Right cardiac atrium (tissue), 5 donors: ENCODE measurements at places on chromosomes 2 and 18. TPM values are rescaled to one million over a fixed set of nuclear protein-coding genes. Genes with fewer than 3 reads are reported as not detected.

The LHCGR gene
- not detected for total RNA-seq

The ZNF804A gene
- not detected for total RNA-seq

The TMEM163 gene
- 4.9 TPM for total RNA-seq

The TUBB8B gene
- not detected for total RNA-seq

GRCh38 chr2:86142436-86143257 lies 36.6 kb downstream of the PTCD3 start:
- no peak for DNase-seq

GRCh38 chr2:169525434-169525833 lies 15.9 kb downstream of the KLHL41 start:
- no peak for DNase-seq

GRCh38 chr18:22822024-22822423 lies 111.1 kb upstream of the RBBP8 start:
- DNase-seq: no peak

DNA sequence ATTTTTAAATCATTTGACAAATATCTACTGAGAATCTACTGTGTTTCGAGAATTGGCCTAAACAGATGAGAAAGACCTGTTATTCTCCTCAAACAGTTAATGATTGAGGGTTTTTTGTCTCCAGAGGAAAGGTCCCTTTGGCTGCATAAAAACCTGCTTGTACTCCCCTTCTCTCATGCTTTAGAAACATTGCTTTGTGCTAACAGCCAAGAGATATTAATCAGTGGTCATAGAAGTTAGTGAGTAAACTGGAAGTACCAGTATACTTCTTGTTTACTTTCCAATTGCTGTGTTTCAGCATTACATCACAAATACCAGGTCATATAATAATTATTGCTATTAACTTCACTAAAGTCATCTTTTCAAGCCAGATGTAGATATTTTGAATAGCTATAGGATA lies 34.1 kb downstream of the ITGB6 start:
- DNase-seq: no peak

DNA sequence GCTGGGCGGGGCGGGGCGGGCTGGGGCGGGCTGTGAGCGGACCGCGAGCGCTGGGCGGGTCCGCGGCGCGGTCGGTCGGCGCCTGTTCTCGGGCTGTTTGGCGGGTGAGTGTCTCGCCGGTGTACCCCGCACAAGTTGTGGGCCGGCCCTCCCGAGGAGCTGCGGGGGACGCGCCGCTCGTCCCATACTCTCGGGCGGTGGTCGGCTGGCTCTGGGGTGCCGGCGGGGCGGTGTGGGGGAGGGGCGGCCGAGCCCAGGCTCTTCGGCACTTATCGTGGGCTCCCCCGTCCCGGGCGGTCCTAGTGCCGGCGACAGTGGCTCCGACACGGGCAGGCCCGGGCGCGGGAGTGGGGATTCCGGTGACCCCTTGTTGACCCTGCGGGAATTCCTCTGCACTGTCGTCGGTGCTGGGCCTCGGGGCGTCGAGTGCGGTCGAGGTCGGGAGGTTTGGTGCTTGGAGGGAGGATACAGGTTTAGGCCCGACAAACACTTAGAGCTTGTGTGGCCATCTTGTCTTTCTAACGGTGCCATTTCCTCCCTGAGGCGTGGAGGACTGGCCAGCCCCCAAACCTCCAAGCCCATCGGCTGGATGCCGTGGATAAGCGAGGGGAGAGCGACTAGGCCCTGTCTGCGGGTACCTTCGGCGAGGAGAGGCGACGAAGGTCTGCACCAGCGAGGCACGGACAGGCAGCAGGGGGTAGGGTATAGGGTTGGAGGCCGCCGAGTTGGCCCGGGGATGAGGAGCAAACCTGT lies at the start of gene SEPTIN2:
TSS of gene SEPTIN2 (plus strand) at position 47 of the 753 bp plus-strand sequence. CDS start 8,308 bp downstream, outside the sequence.
- DNase-seq: no peak

- no peak for DNase-seq
Measured at GRCh38 chr18:4256766-4257417, 198.2 kb downstream of the DLGAP1 start.

DNA sequence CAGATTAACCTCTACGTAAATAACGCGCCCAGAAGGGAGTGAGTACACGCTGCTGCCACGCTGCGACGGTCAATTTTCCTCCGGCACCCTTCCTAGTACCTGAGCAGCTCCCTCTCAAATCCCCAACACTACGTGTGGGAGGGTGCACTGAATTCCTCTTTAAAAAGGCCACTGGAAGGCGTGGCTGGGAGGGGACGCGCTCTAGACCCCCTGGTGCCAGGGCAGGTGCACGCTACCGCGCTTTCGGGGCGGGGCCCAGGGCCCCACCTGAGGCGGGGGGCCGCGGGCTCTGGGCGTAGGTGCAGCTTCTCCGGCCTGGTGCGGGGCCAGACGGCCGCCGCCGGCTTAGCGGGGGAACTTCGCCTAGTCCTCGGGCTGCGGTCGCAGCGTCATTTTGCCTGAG lies 668 bp upstream of the ANKRD12 start:
- DNase-seq: no peak

GRCh38 chr2:154640000-154640399 lies 58.5 kb upstream of the KCNJ3 start:
- no peak for DNase-seq

DNA sequence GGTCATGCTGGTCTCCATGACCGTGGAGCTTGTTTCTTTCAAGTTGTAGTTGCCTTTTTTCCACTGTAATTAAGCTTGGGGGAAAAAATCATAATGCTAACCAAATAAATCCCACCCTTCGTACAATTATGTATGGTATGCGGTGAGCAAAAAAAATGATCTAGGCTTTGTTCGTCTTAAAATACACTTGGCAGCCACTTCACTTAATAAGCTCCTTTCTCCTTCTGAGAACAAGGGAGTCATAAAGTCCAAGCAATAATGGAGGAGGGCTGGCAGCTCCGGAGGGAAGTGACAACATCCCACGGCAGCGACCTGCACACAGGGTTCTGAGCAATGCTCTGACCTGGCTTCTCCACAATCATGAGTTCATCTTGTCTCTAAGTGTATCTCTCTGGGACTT lies 91.2 kb upstream of the KLHL29 start:
- no peak for DNase-seq

- DNase-seq: no peak
Measured at GRCh38 chr2:88866756-88867155, 175.3 kb downstream of the RPIA start.

DNA sequence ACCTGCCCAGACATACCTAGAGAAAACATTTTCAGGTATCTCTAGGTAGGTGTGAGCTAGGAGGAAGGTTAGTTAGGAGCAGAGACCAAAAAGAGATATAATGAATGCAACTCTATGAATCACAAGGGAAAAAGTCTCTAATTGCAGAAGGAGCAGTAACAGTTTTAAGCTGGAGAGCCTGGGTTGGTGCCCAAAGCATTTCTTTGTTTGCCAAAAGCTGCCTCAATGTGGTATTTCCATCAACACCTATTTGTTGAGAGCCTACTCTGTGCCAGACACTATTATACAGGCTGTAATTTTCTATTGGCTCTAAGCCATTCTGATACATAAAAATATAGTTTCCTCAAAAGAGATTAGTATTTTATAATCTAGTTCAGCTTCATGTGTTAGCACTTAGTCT lies 141.6 kb downstream of the UBE2E3 start:
- no peak for DNase-seq

DNA sequence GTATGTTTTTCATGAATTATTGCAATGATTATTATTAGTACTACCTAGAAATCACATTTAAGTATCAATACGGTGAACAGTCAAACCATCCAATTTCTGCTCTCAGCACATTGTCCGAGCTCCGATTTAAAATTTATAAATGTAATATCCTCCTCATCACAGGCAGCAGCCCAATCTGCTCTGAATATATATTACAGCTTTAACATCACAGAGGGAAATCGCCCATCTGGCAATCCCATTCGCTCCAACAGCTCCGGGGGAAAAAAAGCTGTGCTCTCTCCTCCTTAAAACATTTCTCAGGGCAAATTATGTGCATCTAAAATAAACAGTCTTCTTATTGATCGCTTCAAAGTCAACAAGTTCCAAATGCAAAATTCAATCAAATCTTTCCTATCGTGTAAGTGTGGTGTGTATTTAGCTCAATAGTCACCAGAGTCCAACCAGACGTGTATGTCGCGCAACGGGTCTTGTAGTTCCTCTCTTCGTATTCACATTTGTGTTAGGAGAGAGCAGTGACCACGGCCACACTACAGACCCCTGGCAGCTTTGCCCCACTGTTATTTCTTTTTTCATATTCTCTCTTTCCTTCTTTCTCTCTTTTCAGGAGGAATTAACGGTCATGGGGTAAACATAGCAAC lies 2.4 kb downstream of the FIGN start:
- DNase-seq: peak; percentile 49

DNA sequence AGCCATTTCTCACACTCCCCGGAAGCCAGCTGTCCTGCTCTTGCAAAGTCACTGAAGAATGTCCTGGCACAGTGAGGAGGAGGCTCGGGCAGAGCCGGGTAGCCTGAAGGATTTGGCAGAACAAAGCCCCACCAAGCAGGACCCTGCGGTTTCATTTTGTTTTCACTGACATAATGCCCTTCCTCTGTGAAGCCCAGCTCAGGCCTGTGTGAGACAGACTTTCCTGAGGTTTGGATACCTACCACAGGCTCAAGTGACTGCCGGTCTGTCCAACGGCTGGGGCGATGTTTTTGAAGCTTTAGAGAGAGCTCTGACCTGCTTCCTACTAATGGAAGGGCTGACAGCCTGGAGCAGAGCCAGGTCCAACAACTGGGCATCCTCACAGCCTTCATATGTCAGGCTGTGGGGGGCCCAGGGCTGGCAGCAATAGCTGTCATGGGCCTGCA lies 99.8 kb upstream of the FZD7 start:
- no peak for DNase-seq

GRCh38 chr2:134479696-134480330 lies 225.9 kb downstream of the MGAT5 start:
- no peak for DNase-seq

- DNase-seq: no peak
Measured at GRCh38 chr2:215773728-215774127, 239.6 kb downstream of the MREG start.

DNA sequence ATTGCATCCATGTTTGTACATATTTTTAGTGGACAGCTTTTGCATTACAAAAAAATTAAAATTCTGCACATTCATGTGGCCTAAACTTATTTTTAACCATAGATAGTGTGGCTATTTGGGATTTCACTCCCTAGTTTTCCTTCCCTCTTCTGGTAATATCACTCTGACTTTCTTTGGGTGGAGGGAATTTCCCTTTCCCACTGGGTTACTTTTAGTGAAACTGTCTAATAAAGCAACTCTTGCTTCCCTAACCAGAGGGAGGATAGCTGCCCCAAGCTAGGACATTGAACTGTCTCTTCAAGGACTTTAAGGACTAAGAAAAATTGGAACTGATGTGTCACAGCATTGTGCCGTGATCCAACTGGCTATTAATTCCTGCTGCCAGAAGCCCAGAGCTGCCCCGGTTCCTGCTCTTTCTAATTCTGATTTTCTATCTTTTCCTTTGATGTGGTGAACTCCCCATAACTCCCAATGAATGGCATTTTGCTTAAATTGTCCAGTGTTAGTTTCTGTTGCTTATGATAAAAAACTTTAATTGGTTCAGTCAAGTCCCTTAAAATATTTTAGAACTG lies 20.0 kb upstream of the EFR3B start:
- no peak for DNase-seq

- DNase-seq: no peak
Measured at GRCh38 chr2:38975042-38975441, 85.4 kb downstream of the ARHGEF33 start.

DNA sequence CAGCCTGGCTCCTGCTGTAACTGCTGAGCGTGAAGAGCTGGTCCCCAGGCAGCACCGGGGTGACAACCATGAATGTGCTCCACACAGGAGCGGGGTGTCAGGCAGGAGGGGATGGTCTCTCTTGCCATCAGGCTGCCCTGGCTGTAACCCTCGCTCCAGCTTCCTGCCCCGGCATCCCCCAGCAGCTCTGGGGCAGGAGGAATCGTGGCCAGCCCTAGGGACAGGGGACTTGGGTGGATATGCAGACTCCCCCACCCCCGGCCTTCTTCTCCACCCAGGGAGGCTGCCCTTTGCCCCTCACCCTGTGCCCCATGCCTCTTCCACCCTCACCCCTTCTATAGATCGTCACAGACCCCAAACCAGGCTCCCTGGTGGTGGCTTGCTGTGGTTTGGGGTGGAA lies 69.4 kb upstream of the SMAD7 start:
- no peak for DNase-seq
